Stimulated activated CD4-positive, alpha-beta T cell treated with anti-CD3 and anti-CD28 coated beads, Interleukin-12 subunit alpha, Interleukin-12 subunit beta, amount 100 ng/mL, for 4 hours (primary cell): ENCODE measurements at places on chromosomes 7 and 10.

GRCh38 chr10:32225976-32226375 is 121.0 kb downstream of the EPC1 start:
- DNase-seq, result no peak

- DNase-seq, result no peak
Observed at GRCh38 chr7:44046321-44047061, 2.0 kb downstream of the DBNL start.

DNA sequence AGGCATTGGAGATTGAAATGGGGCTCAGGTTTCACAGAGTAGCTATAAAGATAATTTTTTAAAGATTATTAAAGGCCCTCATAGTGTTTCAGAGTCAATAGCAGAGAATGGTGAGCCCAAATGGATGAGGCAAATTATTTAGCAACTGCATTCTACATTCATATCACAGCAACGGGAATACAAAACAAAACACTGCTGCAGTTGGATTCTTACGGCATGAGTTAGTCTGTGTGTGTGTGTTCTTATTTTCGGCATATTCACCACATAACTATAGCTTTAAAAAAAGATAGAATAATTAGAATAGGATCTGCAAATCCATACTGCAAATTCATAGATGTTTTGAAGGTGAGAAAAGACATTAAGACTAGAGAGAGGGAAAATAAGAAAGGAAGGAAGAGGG is 66.0 kb downstream of the SUGCT start:
- DNase-seq, result no peak

DNA sequence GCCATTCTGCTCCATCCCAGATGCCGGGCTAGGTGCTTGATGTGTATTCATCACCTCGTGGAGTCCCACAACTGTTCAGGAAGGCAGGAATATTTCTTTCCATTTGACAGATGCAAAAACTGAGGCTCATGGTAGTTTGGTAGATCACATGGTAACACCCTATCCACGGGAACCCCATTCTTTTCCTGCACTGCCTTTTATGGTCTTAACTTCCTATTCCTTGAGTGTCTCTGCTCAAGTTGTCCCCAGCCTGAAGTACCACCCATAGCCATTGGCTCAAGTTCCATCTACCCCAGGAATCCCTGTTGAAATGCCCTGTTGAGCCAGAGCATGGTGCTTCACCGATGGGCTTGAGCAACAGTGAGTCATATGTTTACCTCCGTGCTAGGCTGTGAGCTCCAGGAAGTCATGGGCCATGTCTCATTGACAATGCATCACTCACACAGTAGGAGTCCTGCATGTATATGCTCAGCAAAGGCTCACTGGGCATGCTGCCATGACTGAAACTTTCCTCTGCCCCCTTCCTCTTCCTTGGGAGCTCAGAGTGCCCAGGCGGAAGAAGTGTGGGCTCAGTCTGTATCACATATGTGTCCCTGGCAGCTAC is 71.7 kb upstream of the ADAM12 start:
- DNase-seq, result no peak

DNA sequence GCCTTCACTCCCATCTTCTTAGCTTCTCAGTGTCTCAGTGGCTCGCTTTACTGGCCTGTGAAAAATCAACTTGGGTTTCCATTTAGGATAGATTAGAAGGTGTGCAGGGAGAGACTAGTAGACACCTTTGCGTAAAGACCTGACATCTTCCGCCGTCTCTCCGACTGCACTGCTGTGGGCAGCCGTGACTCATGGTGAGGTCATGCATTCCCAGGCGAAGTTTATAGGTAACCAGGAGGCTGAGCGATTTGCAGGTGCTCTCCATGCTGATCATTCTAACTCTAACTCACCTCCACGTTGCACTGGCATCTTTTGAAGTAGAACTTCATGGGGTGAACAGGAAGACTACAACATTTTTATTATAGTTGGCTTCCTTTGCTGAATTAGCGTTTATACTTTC is 68.0 kb upstream of the ZNF438 start:
- DNase-seq, result peak; percentile 42

GRCh38 chr10:3692387-3692999 is 92.5 kb downstream of the KLF6 start:
- DNase-seq, result no peak

GRCh38 chr7:134284952-134285351 is 31.8 kb downstream of the SLC35B4 start:
- DNase-seq, result no peak

DNA sequence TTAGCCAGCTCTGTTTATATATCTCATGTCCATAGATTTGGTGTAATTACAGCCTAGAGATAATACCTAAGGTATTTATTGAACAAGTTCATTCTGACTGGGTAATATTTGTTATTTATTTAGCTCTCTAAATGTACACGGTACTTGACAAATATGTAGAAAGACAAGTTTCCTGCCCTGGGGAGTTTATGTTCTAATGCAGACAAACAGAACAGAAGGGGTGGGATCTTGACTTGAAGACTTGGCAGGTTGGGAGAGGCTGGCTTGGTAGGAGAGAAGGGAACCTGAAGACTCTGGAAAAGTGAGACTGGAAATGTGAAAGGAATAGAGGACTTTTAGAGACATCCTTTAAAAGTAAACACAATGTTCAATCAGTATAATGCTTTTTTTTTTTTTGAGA is 97.7 kb upstream of the CDK6 start:
- no peak for DNase-seq

DNA sequence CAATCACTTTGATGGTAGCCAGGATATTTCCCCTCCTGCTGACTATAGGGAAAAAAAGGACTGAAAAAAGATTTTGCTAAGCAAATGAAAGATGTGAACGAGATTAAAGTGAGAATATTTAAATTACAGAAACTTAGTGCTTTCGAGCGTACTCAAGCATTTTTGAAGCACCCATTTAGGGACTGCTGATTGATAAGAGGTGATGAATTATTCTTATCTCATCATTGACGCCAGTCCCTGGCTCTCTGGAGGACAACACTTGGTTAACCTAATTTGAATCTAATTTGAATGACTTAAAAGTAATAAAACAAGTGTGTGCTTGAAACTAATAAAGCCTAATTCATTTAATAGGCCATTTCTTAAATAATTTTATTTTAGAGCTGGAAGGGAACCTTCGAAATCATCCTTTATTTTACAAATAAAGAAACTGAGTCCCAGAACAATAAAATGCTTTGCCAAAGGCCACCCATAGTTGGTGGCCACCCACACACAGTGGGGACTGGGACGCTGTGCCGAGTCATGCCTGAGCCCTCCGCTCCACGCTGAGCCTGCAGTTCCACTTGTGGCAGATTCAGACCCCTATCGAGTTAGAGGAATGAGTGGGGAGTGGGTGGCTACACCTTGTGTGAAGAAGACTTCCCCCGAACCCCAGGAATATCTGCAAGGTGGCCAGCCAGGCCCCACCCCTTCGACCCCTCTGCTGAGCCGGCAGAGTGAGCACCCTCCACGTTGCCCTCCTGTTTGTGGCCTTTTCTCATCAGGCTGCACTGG is 61.1 kb upstream of the SAMD8 start:
- no peak for DNase-seq

- no peak for DNase-seq
Observed at GRCh38 chr7:148849393-148850098, 34.5 kb downstream of the EZH2 start.

DNA sequence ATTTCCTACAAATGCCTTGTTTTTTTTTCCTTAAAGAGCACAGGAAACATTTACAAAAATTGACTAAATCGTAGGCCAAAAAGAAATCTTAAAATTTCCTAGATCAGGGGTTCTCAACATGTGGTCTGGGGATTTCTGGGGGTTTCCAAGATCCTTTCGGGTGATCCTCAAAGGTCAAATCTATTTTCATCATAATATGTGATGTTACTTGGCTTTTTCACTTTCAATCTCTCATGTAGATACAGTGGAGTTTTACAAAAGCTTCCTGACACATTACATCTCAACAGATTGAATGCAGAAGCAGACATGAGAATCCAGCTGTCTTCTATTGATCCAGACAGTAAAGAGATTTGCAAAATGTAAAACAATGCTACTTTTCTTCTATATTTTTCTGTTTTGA is 497.3 kb downstream of the INHBA start:
- DNase-seq, result no peak

- no peak for DNase-seq
Observed at GRCh38 chr7:85471740-85472139, 284.9 kb upstream of the SEMA3D start.

GRCh38 chr10:35011771-35012191 is 78.4 kb downstream of the CUL2 start:
- DNase-seq, result no peak

DNA sequence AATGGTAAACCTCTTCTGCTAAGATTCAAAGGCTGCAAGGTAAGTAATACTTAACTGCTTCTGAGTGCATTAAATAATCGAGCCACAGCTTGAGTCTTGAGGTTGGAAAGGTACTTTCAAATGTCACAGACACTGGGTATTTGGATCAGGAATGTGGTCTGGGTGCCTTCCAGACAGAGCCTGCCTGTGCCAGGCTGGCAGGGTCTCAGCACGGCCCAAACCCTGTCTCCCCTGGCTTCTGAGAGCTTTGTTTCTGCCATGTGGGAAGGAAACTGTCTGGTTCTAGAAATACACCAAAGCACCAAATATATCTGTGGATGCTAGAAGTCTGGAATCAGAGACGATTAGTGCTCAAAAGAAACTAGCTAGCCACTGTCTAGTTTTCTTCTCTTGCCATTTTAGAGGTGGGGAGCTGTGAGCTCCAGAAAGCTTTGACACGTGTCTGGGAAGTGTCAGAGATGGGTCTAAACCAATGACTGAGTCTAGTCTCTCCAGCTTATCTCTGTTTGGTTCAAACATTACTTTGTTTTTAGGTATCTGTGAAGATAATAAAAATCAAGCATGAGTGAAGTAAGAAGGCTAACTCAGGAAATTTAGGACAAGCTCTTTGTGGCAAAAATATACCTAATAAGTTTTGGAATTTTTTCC is 162.8 kb downstream of the CYP26A1 start:
- DNase-seq, result no peak

DNA sequence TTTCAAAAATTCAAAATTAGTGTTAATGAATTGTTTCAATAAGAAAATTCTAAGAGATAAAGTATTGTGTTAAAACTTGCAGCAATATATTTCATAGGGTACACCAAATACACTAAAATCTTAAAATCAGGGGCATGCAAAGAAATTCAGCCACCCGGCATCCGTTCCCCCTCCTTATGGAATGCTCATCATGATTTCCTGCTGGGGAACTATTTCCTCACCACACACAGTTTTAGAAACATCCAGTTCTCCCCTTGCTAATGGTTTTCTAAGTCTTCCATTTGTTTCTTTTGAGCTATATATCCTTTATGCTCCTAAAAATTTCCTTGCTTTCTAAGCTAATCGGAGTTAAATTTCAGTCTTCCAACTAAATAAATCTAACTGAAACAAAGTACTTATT is 60.7 kb downstream of the CHCHD3 start:
- no peak for DNase-seq

- no peak for DNase-seq
Observed at GRCh38 chr7:107213193-107213788, 44.5 kb downstream of the HBP1 start.

DNA sequence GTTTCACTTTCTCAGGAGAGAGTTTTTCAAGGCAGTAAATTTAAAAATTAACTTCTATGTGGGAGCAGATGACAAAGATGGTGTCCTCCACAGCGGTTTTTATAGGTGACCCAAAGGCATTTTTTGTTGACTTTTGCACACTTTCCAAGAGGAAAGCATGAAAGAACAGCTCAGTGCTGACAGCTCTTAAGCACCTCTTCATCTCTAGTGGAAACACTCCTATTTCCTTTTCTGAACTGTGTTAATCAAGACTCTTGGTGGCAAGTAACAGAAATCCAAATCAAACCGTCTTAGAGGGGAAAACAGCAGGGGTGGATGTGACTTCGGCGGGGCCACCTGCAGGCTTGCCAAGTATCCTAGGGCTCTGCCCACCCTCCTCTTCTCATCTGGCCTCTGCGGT is 71.8 kb upstream of the GATA3 start:
- DNase-seq, result no peak

DNA sequence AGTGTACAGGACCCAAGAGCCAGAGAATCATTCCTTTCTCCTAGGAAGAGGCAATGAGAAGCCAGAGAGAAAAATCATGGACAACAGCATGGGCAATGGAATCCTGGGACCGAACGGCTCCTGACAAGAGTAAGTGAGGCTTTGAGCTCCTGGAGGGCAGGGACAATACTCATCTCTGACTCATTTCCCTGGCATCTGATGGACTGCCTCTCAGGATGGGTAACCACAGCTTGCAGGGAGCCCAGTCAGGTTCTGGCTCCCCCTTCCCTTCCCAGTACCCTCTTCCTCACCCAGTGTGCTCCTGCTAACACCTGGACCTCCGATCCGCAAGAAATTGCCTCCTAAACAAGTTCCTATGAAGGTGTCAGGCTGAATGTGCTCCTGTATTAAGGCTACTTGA is 51.2 kb upstream of the SORCS3 start:
- DNase-seq, result no peak

DNA sequence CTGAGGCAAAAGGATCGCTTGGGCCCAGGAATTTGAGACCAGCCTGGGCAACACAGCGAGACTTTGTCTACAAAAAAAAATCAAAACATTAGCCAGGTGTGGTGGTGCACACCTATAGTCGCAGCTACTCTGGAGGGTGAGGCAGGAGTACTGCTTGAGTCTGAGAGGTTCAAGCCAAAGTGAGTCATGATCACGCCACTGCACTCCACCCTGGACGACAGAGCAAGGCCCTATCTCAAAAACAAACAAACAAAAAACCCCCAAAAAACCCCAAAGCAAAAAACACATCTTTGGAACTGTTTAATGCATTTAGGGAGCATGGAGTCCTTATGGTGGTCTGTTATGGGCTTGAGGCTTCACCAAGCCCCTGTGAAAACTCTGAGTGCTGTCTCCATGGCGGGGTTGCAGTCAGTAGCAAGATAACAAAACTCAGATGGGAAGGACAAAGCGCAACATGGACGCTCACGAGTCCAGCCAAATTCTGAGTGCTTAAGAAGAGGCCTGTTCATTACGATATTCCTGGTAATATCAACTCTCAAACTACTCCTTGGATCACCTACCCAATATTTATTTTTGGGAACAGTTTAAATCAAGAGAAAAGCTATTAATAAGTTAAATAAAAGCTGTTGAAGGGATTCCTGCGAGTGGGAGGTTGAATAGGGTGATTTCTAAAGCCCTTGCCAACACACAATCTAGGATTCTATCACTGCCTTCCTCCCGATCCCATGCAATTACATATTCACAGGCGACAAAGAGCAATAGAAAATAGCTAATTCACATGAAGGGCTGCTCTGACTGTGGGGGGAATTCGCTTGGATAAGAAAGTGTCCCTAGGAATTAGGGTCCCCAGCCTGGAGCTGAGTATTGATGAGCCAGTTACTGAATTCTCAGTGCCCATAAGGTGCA is 123.3 kb downstream of the HIPK2 start:
- DNase-seq, result no peak

DNA sequence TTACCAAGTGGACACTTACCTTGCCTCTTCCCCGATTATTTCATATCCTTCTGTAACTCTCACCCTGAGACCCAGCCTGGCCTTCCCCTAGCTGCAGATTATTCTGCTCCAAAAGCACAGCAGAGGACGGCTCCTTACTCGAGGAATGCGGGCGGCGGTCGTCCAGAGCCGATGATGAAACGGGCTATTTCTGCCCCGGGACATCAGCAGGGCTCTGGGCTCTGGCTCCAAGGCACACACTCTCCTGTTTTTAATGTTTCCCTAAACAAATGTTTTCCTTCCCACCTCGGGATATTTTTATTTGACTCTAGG is 343 bp upstream of the C10orf71 start:
- DNase-seq, result no peak
